Activated CD4-positive, alpha-beta memory T cell treated with anti-CD3 and anti-CD28 coated beads, Interleukin-2, amount 10 ng/mL, durations not matched to agents 7 days and 5 days (primary cell): ENCODE measurements at places on chromosomes 1 and 21. TPM values are rescaled to one million over a fixed set of nuclear protein-coding genes. Genes with fewer than 3 reads are reported as not detected.
A peak's percentile ranks its signal among the peaks of the same experiment; 100 is the strongest.

DNA sequence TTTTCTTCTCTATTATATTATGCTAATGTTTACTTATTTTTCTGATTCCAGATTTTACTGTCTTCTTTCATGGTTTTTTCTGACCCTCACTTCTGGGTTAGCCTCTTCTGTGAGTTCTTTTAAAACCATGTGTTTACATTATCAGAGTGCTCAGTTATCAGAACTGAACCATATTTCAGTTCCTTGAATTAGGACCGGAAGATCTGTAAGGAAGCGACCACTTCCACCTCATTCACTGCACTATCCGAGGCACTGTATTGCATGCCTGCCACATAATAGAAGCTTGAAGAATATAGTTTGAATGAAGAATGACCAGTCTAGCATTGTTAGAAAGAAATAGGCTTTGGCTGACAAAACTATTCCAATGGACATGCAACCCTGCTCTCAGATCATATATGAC is 281.0 kb upstream of the DEPDC1 start:
- no peaks in the 10 kb centered on the region for H3K36me3 ChIP-seq
- H3K4me1 ChIP-seq = peaks cover 2% of the 10 kb centered on the region
- H3K4me3 ChIP-seq = no peak overlapping the region
- H3K27me3 ChIP-seq = no peaks in the 10 kb centered on the region

DNA sequence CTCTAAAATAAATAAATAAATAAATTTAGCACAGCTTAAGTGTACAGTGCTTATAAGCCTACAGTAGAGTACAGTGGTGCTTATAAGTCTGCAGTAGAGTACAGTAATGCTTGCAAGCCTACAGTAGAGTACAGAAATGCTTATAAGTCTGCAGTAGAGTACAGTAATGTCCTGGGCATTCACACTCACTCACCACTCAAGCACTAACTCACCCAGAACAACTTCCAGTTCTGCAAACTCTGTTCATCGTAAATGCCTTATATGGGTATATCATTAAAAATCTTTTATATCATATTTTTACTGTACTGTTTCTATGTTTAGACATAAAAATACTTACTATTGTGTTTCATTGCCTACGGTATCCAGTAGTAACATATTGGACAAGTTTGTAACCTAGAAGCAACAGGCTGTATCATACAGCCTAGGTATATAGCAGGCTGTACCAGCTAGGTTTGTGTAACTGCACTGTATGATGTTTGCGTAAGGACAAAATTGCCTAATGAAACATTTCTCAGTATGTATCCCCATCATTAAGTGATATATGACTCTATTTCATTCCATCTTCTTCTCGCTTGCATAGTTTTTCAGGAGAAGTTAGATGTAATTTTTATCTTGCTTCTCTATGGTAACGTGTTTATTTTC is 14.0 kb upstream of the S100B start:
- H3K27ac ChIP-seq = no peak overlapping the region
- no peak overlapping the region for H3K4me3 ChIP-seq
- no peak for DNase-seq
- H3K4me1 ChIP-seq = peaks cover 19% of the 10 kb centered on the region

Gene KCNAB2
- total RNA-seq = 286 TPM

GRCh38 chr1:111989531-111990025 is at the start of gene KCND3:
Gene KCND3 (minus strand): TSS chr1:111989668.
- no peak for DNase-seq
- H3K27me3 ChIP-seq = peaks cover 70% of the 10 kb centered on the region
- no peaks in the 10 kb centered on the region for H3K36me3 ChIP-seq
- peak within 1 kb of the TSS; percentile 37 for H3K4me3 ChIP-seq

Gene VWA5B1
- total RNA-seq = not detected

Gene LIPI
- not detected for total RNA-seq

Gene OR2T35
- total RNA-seq = not detected

DNA sequence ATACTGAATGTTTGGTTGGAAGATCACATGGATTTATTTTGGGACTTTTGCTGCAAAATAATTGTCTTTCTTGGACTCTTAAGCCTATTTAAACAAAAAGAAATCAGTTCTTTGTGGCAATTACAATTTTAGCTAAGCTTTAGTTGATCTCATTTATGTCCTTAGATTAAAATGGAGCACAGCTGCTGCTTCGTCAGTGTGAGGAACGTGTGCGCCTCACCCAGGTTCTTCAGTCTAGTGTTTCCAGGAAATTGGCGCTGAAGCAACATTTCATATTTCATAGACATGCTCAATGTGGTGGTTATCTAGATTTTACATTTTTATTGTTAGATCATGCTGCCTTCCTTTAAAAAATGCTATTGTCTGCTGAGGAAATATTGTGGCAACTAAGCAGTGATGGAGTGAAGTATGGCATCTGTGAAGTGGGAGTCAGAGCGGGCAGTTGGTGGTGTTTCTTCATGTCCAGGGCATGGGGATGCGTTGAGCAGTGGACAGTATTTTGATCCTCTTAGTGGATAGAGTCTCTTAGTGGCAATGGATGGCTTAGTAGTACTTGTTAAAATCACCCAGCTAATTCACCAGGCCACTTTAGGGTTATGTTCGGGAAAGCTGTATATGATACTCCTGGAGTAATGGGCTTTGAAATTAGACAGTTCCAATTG is 5.6 kb downstream of the DDI2 start:
- H3K4me1 ChIP-seq = peaks cover 64% of the 10 kb centered on the region
- H3K36me3 ChIP-seq = peaks cover 39% of the 10 kb centered on the region
- no peak for DNase-seq
- no peak overlapping the region for H3K27ac ChIP-seq

DNA sequence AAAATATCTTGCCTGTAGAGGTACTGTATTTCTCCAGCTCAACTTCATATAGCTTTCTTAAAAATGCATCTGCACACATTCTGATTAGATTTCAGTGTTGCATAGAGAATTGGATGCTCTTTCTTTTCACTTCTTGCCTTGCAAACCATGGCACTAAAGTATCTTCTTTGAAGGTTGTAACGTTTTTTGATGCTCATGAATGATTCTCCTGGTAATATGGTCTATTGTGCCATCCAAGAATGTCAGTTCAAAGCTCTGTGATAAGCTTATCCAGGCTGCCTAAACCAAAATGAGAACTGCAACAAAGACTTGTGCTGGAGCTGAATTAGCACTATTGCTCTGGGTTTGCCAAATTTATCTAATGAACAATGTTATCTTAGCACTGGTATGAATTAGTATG is 1.9 kb downstream of the SGIP1 start:
- peaks cover 14% of the 10 kb centered on the region for H3K4me1 ChIP-seq
- H3K4me3 ChIP-seq = no peak overlapping the region

- peaks cover 30% of the 10 kb centered on the region for H3K4me1 ChIP-seq
- peaks cover 26% of the 10 kb centered on the region for H3K36me3 ChIP-seq
- no peak overlapping the region for H3K4me3 ChIP-seq
- DNase-seq = peak; percentile 27
- no peaks in the 10 kb centered on the region for H3K27me3 ChIP-seq
Measured at GRCh38 chr1:168312718-168313604, 32.3 kb downstream of the TBX19 start.

GRCh38 chr1:25106352-25106751 is 126.0 kb downstream of the SYF2 start:
- peaks cover 23% of the 10 kb centered on the region for H3K27me3 ChIP-seq
- no peak for DNase-seq
- H3K4me1 ChIP-seq = peaks cover 30% of the 10 kb centered on the region
- no peak overlapping the region for H3K4me3 ChIP-seq
- H3K27ac ChIP-seq = no peak overlapping the region

GRCh38 chr1:243554686-243555085 is 295.4 kb downstream of the AKT3 start:
- H3K4me3 ChIP-seq = no peak overlapping the region
- H3K36me3 ChIP-seq = no peaks in the 10 kb centered on the region
- no peak overlapping the region for H3K27ac ChIP-seq

Gene PTPN22
- total RNA-seq = 79.4 TPM

Gene C1QB
- not detected for total RNA-seq

- DNase-seq = no peak
- peak overlapping the region; percentile 73 for H3K27ac ChIP-seq
- H3K27me3 ChIP-seq = peaks cover 5% of the 10 kb centered on the region
- no peak overlapping the region for H3K4me3 ChIP-seq
- peaks cover 37% of the 10 kb centered on the region for H3K4me1 ChIP-seq
- no peaks in the 10 kb centered on the region for H3K36me3 ChIP-seq
Measured at GRCh38 chr1:85149805-85150204, 51.0 kb downstream of the SYDE2 start.

Gene MROH7
- 0.23 TPM for total RNA-seq
